ENCODE measurements at places on chromosomes 3 and 15. TPM values are rescaled to one million over a fixed set of nuclear protein-coding genes. Genes with fewer than 3 reads are reported as not detected.

- peaks cover 37% of the 10 kb centered on the region for H3K4me1 ChIP-seq
- no peak overlapping the region for H3K27ac ChIP-seq
- no peak overlapping the region for H3K4me3 ChIP-seq
- no peaks in the 10 kb centered on the region for H3K27me3 ChIP-seq
Measured at GRCh38 chr15:40944510-40945296, 8.6 kb upstream of the CHAC1 start.

DNA sequence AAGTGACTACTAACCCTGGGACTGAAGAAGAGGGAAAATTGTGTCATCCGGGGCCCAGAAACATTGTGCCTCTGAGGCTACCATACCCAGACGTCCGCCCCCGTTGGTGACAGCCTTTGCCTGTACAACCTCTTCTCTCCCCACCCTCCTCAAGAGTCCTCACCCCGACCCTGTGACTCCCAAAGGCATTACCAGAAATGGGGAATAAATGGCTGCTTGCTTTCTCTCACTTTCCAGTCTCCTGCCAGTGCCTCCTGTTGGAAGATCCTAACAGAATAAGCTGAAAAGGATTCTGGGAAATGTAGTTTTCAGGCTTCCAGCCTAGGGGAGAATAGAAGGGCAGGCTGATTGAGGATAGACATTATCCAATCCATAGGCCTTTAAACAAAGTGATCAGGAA is 30.8 kb upstream of the SLC25A36 start:
- H3K4me1 ChIP-seq, result no peaks in the 10 kb centered on the region
- no peak overlapping the region for H3K27ac ChIP-seq
- no peaks in the 10 kb centered on the region for H3K36me3 ChIP-seq
- no peak overlapping the region for H3K4me3 ChIP-seq
- peaks cover 5% of the 10 kb centered on the region for H3K27me3 ChIP-seq
- DNase-seq, result no peak

DNA sequence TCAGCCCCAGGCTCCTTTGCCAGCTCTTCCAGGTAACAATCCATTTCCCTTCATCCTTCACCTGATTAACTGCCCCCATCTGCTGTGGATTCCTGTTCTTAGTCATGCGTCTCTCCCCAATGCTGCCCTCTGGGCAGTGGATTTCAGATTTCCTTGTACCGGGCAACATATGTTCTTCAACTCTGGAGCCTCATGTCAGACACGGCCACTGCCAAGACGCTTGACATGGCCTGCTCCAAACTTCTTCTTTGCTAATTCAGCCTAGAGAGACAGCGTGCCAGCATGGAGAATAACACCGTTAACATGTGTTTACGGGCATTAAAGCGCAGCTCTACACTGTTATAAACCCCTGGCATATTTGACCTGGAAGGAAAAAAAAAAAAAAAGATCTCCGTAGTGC is 1035.1 kb upstream of the NR2F2 start:
- H3K27me3 ChIP-seq, result no peaks in the 10 kb centered on the region
- DNase-seq, result no peak
- H3K36me3 ChIP-seq, result no peaks in the 10 kb centered on the region
- no peaks in the 10 kb centered on the region for H3K4me1 ChIP-seq
- no peak overlapping the region for H3K27ac ChIP-seq

- no peaks in the 10 kb centered on the region for H3K27me3 ChIP-seq
- no peaks in the 10 kb centered on the region for H3K36me3 ChIP-seq
- no peak overlapping the region for H3K4me3 ChIP-seq
- peaks cover 5% of the 10 kb centered on the region for H3K4me1 ChIP-seq
- no peak overlapping the region for H3K27ac ChIP-seq
Measured at GRCh38 chr15:80478075-80478474, 73.9 kb downstream of the ARNT2 start.

DNA sequence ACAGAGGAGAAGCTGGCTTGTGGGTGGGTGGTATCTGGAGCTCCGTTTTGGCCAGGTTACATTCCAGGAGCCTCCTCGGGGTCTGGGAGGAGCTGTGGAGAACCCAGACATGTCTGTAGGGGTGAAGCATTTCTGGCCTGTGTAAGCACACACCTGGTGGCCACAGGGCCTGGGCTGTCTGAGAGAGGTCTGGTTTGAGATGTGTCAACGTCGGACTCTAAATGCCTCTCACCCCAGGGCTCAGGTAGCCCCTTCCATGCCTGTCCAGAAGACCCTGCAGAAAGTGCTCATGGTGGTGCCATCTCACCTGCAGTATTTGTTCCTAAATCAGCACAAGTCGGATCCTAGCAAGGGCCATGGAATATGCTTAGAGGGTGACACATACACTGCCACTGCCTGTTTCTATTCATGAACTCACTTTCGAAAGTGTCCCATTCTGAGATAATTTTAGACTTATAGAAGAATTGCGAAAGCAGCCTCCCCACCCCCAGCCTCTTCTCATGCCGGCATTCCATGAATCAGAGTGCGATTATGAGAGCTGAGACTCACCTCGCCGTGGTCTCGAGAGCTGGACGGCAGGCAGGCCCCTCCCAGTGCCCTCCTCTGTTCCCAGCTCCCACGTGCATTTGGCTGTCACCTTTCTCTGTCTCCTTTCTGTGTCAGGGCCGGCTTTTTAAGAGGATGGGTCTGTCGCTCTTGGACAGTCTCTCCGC is 63.7 kb downstream of the KLF15 start:
- no peak for DNase-seq
- H3K36me3 ChIP-seq, result no peaks in the 10 kb centered on the region
- H3K4me3 ChIP-seq, result no peak overlapping the region
- no peaks in the 10 kb centered on the region for H3K4me1 ChIP-seq
- H3K27me3 ChIP-seq, result peaks cover 18% of the 10 kb centered on the region

DNA sequence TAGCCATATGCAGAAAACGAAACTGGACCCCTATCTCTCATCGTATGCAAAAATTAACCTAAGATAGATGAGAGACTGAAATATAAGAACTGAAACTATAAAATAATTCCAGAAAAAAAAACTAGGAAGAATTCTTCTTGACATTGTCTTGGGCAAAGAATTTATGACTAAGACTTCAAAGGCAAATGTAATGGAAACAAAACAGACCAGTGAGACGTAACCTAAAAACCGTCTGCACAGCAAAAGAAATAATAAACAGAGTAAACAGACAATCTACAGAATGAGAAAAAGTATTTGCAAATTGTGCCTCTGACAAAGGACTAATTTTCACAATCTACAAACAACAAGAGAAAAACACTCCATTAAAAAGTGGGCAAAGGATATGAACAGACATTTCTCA is 92.3 kb downstream of the FAM227B start:
- H3K4me1 ChIP-seq, result no peaks in the 10 kb centered on the region
- DNase-seq, result no peak
- no peaks in the 10 kb centered on the region for H3K27me3 ChIP-seq
- no peak overlapping the region for H3K27ac ChIP-seq

DNA sequence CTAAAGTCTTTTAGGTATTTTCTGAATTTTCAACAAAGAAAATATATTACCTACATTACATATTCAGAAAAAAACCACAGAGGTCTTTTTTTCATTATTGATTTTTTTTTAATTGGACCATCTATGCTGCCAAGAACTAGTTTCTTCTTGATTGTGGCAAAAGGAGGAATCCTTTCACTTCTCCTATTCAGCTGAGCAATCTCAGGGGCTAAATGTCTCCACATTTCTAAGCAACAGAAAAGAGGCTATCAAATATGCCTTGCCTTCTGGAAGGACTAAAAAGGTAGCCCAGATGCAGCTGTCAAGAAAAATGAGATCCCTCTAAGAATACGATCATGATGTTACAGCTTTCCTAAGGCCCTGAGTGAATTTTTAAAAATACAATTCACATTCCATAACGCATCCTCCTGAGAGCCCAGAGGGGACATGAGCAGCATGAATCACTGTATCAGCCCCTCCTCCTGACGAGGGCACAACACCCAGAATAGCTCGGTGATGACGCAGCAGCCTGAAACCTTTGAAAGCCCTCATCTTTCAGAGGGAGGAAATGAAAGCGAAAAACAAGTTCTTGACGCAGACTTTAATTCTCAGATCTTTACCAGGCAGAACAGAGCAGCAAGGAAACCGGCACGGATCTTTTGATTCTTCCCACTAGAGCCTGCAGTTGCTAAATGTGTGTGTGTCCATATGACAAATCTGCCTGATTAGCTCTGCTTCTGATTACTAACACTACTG is 24.6 kb downstream of the RUBCN start:
- peaks cover 11% of the 10 kb centered on the region for H3K4me1 ChIP-seq
- peak overlapping the region; percentile 1 for H3K4me3 ChIP-seq
- H3K27me3 ChIP-seq, result no peaks in the 10 kb centered on the region
- peak; percentile 87 for DNase-seq
- H3K27ac ChIP-seq, result peak overlapping the region; percentile 87

DNA sequence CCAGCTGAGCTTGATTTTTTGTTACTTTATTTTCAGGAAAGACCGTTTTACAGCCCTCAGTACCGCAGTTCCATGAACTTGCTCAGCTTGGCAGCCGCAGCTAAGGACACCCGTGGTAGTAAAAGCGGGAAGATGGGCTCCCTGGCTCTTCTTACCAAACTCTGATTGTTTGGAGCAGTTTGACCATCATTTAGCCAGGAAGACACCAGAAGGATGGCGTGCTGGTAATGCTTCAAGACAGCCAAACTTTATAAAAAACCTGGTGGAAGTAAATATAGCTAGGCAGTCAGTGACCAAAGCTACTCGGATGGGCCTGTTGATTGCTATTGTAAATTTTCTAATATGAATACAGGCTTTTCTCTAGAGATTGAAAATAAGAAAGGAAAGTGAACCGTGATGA is 28.9 kb downstream of the POLR2M start:
- H3K36me3 ChIP-seq, result no peaks in the 10 kb centered on the region
- H3K4me1 ChIP-seq, result no peaks in the 10 kb centered on the region
- no peak for DNase-seq
- no peak overlapping the region for H3K27ac ChIP-seq
- no peaks in the 10 kb centered on the region for H3K27me3 ChIP-seq

GRCh38 chr3:71142441-71143161 is 440.9 kb downstream of the FOXP1 start:
- H3K27ac ChIP-seq, result peak overlapping the region; percentile 71
- H3K36me3 ChIP-seq, result no peaks in the 10 kb centered on the region
- no peak for DNase-seq
- no peaks in the 10 kb centered on the region for H3K27me3 ChIP-seq
- peaks cover 5% of the 10 kb centered on the region for H3K4me1 ChIP-seq

DNA sequence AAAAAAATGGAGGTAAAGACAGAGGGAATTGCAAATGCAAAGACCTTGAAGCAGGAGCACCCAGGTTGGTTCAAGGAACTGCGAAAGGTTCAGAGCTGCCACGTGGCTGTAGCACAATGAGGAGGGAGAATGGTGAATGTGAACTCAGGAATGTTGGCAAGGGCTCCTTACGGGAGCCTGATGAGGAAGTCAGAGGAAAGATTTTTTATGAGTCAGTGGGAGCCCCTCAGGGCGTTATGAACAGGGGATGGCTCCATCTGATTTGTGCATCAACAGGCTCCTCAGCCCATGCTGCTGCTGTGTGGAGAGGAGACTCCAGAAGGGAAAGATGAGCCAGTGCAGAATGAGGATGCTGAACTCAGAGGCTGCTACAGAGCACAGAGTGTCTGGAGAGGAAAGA is 194.4 kb downstream of the ARRDC4 start:
- no peak overlapping the region for H3K27ac ChIP-seq
- H3K4me1 ChIP-seq, result no peaks in the 10 kb centered on the region
- no peaks in the 10 kb centered on the region for H3K27me3 ChIP-seq
- DNase-seq, result no peak
- no peak overlapping the region for H3K4me3 ChIP-seq
- no peaks in the 10 kb centered on the region for H3K36me3 ChIP-seq

Gene A4GNT
- not detected for total RNA-seq

Gene ALPK3
- 1.7 TPM for total RNA-seq

Gene TM4SF18
- 1.4 TPM for total RNA-seq
